GM23248 (cell line): ENCODE measurements at places on chromosomes 16 and 17.

DNA sequence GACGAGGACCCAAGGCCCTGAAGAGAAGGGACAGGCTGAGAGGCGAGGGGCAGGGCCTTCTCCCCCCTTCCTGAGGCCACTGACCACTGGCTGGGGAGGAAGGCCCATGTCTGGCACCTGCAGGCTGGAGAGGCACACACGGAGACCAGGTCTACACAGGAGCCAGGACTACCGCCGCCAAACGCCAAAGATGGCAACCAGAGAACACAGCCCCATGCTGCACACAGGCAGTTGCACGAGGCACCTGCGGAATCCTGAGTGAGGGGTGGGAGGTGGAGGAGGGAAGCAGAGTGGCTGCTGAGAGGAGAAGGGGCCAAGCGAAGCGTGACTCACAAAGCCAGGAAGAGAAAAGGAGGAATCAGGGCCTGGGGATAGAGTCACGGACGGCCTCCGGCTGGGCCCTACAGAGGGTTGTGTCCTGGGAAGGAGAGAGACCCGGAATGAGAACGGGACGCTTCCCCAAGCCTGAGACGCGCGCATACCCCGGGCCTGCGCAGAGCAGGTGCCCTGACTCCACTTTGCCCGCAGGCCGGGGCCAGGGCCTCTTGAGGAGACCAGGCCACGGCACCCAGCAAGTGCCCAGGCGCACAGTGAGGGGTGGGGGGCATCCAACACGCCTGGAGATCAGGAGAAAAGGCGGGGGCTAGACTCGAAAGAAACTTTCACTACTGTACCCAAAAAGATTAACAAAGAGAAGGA lies 28.7 kb upstream of the C16orf95 start:
- DNase-seq: no peak

- DNase-seq: peak; percentile 22
These were observed 3.6 kb upstream of the TBX2 start for GRCh38 chr17:61395983-61396585.

GRCh38 chr17:76696763-76697701 lies 13.7 kb downstream of the MXRA7 start:
- peak; percentile 84 for DNase-seq

DNA sequence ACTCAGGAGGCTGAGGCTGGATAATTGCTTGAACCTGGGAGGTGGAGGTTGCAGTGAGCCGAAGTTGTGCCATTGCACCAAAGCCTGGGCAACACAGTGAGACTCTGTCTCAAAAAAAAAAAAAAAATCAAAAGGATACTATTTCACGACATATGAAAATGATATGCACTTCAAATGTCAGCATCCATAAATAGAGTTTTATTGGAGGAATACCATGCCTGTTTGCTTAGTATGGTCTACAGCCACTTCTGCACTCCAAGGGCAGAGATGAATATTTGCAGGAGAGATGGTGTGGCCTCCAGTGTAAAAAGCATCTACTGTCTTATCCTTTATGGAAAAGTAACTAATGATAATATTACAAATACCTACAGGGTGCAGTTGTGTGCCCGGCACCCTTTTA lies 27.2 kb downstream of the ABCC6 start:
- no peak for DNase-seq

DNA sequence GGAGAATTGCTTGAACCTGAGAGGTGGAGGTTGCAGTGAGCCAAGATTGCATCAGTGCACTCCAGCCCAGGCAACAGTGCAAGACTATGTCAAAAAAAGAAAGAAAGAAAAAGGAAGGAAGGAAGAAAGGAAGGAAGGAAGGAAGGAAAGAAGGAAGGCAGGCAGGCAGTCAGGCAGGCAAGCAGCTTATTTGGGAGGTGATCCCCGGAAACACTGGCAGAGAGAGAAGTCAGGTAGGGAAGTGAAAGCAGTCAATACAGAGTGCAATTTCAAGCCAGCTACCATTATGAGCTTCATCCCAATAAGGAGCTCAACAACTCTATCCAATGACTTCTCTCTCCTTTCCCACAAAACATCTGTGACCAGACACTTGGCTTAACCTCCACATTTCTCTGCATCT lies 83.0 kb upstream of the TBC1D3K start:
- DNase-seq: no peak

DNA sequence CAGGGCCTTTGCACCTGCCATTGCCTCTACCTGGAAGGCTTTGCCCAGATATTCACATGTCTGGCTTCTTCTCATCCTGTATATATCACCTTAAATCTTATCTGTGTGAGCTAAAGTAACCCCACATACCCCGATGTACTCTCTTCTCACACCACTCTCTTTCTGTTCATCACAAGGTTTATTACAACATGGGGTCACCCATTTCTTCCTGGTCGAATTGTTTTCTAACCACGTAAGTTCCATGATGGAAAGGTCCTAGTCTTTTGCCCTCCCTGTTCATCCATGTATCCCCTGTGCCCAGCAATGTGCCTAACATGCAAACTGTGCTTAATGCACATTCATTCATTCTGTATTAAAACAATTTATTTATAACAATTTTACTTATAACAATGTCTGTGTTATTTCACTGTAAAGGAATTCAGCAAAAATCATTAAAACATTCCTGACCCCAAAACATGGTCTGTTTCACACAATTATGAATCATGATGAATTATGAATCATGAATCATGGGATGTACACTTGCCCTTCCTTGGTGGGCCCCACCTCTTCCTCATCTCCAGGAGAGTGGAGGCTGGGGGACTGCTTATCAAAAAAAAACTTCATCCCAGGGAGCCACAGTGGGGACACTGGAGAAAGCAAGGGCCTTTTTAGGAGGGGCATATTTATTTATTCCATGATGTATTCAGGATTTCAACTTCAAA lies 336.4 kb downstream of the GRIN2A start:
- DNase-seq: peak; percentile 59

- no peak for DNase-seq
These were observed 30.1 kb downstream of the ADCY9 start for GRCh38 chr16:4086153-4086552.

GRCh38 chr16:88771294-88771772 lies 13.7 kb downstream of the PIEZO1 start:
- no peak for DNase-seq

DNA sequence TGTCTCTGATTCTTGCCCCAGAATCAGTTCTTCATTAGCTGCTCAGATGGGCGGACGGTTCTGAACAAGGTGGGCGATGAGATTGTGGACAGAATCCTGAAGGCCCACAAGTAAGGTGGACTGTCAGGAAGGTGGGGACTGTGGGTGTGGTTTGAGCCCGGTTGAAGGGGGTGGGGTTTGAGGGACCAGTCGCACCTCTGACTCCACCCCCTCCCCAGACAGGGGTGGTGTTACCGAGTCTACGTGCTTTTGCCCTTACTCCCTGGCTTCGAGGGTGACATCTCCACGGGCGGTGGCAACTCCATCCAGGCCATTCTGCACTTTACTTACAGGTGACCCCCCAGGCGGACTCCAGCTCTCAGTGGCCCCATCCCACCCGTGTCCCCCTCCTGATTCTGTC lies 11.3 kb downstream of the PLD2 start:
- no peak for DNase-seq

GRCh38 chr16:31334934-31335333 lies 20.0 kb upstream of the ITGAX start:
- DNase-seq: no peak

DNA sequence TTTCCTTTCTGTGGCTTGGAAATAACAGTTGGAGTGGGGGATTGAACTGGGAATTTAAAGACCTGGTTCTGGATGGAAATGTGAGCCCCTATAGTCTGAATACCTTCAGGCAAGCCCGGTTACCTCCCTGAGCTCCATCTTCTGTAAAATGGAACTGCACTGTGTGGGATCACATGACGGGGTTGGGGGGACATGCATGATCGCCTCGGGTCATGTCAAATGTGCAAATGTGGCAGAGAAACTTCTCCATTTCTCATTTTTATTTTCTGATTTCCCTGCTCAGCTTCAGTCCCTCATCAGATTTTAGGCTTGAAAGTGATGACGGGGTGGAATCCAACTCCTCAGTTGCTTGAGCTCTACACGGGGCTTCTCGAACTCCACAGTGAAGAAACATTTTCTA lies 1.5 kb downstream of the MT1B start:
- DNase-seq: no peak

DNA sequence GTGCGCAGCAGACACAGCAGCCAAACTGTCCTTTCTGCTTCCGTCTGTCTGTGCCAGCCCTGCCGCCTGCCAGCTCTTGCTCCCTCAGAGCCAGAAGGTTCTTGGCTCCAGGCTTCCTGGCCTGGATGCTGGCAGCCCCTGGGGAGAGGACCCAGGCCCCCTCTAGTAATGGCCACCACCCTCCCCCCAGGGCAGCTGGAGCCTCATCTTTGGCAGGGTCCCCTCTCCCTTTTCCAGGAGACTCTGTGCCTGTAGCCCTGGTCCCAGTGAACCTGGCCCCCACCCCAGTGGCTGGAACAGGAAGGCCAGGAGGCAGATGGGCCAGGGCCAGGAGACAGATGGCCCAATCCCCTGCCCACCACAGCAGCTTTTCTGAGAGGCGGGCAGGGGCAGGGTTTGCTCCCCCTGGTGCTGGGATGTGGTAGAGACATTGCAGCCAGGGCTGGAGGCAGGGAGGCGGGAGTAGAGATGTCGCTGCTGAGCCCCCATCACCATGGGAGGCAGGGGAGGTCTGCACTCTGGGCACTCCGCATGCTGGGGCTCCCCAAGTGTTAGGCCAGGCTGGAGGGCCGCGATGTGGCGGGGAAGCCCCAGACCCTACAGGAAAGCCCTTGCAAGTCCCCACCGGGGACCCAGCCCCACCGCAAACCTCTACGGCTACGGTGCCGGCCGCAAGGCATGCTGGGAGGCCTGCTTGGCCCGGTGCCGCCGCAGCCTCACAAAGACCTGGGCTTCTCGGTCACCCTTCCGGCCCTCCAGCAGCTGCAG lies 16.7 kb downstream of the UNC13D start:
- peak; percentile 73 for DNase-seq

DNA sequence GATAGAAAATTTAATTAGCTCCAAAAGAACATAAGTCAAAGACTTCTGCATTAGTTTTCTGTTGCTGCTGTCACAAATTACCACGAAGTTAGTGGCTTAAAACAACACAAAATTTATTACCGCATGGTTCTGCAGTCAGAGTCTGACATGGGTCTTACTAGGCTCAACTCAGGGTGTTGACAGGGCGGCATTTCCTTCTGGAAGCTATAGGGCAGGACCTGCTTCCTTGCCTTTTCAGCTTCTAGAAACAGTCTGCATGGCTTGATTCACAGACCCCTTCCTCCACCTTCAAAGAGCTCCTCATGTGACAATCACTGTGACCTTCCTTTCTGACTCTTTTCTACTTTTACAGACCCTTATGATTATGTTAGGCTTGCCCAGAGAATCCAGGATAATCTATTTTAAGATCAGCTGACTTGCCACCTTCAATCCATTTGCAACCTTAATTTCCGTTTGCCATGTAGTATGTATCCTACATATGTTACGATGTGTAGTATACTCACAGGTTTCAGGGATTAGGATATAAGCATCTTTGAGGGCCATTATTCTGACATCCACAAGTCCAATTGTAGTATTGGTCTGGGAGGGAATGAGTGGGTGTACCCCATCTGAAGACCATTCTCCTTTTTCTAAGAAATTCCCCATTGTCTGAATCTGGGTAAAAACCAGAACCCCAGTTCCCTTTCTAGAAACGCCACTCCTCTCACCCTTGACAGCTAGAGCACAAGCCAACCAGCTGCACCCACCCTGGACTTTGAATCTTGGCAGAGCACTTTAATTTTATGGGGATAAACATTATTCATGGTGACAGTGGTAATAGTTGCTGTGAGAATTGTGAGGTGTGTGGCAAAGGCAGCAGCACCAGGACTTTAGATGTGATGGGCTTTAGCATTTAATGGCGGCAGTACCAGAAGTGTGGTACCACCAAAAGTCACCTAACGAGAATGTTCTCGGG lies 265.5 kb downstream of the KCNJ2 start:
- DNase-seq: no peak

DNA sequence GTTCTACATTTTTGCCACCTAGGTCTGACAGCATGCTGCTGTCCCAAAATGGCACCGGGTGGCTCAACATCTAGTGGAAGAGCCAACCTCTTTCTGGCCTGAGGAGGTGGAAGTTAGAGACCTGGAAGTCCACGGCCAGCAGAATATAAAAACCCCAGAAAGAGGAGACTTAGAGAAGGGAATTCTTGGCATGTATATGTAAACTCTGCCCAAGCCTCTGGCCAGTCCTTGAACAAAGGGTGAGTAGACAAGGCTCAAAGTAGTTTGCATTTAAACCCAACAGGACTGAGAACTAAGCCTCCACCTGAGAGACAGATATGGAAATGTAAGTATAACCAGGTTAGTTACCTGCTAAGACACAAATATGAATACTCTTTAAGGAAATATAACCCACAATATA lies 210.3 kb downstream of the GRIN2A start:
- no peak for DNase-seq

DNA sequence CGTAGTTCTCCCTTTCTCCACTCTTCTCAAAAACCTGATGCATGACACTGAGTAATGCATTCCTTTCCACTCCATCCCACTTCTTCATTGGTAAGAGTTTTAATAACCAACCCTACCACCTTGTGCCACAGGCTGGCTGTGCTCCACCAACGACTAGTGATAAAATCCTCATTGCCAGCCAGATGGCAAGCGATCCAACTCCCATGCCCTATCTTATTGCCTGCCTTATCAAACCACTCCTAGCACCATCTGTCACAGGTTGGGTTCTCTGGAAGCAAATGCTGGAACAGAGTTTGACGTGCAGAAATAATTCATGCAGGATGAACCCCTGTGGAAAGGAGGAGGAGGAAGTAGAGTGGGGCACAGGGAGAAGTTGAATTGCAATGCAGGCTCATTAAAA lies 99.5 kb downstream of the CHD9NB start:
- DNase-seq: no peak

DNA sequence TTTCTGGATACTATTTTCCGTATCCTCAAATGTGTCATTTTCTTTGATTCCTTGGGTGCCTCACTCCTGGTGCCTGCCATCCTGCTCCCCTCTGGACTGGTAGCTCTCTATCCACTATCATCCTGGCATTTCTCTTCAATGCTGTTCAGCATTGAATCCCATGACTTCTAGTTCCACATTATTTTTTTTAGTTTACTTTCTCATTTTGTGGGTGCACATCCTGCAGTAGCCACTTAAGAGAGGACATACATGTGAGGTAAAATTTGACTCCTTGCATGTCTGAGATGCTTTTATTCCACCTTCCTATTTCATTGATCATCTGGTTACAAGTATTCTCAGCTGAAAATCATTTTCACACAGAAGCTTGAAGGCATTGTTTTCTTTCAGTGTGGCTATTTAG lies 19.1 kb downstream of the ALOX15 start:
- no peak for DNase-seq

- DNase-seq: no peak
These were observed 30.2 kb downstream of the TRIM25 start for GRCh38 chr17:56883616-56884015.

GRCh38 chr17:63984651-63985386 lies 12.1 kb upstream of the SCN4A start:
- DNase-seq: peak; percentile 91

- DNase-seq: no peak
These were observed 1138.5 kb downstream of the CDH11 start for GRCh38 chr16:63983401-63983800.

DNA sequence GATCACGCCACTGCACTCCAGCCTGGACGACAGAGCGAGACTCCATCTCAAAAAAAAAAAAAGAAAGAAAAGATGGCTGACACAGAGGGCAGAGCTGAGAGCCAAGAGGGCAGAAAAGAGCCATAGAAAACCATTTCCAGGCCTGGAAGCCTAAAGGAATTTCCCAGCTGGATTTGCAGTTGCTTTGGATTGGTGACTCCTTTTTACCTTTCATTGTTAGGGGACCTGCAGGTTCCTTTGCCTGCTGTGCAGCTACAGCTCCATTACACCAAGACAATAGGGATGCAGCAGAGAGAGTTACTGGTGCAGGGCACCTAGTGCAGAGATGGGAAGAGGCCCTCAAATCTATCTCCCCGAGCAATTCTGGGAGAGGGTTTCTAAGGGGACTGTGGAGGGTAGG lies 18.4 kb downstream of the ZNF668 start:
- DNase-seq: no peak
